Stimulated activated CD8-positive, alpha-beta memory T cell treated with anti-CD3 and anti-CD28 coated beads, Interleukin-2, amount 100 ng/mL, for 48 hours (primary cell): ENCODE measurements at places on chromosomes 6 and 20.

DNA sequence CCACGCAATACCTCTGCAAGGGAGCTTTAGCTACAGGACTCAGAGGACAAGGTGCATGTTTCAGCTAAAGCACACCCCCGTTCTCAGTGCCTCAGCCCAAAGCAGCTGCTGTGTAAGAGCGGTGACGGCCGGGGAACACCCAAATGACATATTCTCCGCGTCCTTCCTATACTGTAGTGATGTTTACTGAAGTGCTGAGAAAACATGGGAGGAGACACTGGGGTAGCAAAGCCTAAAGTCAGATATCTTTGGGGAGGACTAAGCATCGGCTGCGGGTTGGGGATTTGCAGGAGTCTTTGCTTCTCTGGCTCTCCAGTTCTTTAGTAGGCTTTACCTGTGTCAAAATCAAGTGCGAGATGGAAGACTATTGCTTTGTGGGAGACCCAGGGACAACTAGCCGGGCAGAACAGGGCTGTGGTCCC is 1.7 kb downstream of the SLC22A23 start:
- no peak for DNase-seq

- no peak for DNase-seq
Measured at GRCh38 chr6:113464960-113465359, 392.2 kb upstream of the MARCKS start.

- no peak for DNase-seq
Measured at GRCh38 chr6:7087491-7087979, 20.2 kb upstream of the RREB1 start.

GRCh38 chr6:106537662-106538061 is 91.6 kb downstream of the RTN4IP1 start:
- DNase-seq, result no peak

DNA sequence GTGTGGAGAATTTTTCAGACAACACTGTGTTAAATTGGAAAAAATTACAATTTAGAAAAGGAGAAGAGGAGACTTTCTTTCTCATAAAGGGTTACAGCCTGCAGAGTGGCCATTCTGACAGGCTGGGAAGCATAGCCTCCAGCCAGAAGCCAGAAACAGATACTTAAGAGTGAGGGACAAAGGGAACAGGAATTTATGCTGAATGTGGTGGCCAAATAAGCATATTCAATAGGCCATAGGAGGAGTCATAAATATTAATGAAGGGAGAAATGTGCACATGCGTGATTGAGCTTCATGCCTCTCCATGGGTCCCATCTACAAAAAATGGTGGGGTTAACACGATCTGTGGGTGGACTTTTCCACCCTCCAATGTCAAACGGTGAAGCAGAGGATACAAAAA is 13.4 kb downstream of the TMEM200A start:
- no peak for DNase-seq

DNA sequence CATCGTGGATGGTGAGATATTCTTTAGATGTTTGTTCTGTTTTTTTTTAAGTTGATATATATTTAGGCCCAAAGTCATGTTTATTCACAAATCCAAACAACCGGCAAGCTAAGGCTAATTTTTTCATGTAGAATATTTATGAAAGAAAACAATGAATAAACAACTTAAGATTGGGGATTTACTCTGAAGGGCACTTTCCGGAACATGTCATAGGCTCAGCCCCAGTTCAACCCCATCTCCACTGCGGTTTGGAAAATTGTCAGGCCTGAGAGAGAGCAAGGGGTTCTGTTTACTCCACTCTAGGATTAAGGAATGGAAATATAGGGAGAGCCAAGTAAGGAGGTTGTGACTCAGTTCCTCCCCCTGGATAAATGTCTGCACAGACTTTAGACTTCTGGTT is 18.3 kb downstream of the RPS6KA2 start:
- no peak for DNase-seq

- no peak for DNase-seq
Measured at GRCh38 chr6:50271266-50271665, 221.5 kb upstream of the DEFB112 start.

- DNase-seq, result no peak
Measured at GRCh38 chr6:85113934-85114580, 335.8 kb upstream of the NT5E start.
